ENCODE measurements at places on chromosomes 7 and 10.

DNA sequence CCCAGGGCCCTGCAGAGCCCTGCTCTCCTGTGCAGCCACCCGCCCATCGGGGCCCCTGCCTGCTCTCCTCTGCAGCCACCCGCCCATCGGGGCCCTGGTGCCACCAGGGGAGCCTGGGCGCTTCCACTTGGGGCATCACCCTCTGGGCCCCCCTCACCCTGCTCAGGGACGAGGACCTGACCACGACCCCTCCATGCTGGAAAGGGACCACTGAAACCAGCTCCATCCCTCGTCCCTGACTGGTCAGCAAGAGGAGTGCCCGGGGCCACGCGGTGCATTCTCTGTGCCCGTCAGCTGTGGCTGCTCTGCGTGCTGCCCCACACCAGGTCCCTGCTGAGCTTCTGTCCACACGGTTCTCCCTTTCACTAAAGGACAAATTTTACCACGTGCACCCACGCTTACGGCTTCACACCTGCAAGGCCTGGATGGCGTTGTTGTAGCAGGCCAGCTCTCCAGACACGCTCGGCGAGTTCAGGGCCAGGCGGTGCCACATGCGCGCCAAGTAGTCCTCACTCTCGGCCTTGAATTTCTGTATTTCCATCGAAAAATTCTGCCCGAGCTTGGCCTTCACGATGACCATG is 57.6 kb downstream of the CFAP46 start:
- no peak for DNase-seq

GRCh38 chr7:946256-946996 is 8.1 kb downstream of the ADAP1 start:
- no peak for DNase-seq

- peak; percentile 16 for DNase-seq
These were observed 92.4 kb downstream of the KIF20B start for GRCh38 chr10:89793649-89794254.

DNA sequence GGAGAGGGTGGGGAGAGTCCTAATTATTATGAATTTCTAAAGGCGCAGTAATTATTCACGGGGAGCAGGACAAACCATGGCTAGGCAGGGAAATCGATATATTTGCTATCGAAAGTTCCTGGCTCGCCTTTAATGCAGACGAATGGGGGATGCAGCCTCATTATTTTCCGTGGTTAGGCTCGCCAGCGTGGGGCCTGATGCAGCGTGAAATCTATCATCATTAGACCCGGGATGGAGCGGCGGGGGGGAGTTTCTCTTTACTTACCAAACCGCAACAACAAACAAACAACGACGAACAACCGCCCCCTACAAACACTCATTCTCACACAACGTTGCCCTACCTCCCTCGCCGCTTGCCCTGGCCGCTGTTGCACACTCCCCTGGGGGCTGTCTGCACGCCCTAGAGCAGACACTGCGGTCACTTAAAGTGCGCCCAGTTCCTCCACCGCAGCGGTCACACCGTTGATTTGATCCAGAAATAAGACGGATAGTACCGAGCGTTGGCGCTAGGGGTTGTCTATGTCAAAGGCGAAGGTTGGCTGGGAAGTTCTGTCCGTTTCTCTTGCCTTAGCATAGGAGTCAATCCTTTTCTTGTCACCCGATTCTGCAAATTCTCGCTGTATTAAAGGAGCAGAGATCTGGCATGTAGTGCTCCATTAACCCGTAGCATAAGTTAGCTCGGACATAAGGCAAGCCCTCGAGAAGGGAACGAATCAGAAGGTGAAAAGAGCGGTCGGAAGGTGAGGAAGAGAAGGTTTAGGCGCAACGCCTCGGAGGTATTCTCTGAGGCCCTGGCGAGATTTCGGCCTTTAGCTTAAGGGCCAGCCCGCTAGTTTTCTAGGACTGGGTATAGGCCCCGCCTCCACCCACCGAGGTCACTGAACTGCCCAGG is 10.4 kb downstream of the NXPH1 start:
- no peak for DNase-seq

DNA sequence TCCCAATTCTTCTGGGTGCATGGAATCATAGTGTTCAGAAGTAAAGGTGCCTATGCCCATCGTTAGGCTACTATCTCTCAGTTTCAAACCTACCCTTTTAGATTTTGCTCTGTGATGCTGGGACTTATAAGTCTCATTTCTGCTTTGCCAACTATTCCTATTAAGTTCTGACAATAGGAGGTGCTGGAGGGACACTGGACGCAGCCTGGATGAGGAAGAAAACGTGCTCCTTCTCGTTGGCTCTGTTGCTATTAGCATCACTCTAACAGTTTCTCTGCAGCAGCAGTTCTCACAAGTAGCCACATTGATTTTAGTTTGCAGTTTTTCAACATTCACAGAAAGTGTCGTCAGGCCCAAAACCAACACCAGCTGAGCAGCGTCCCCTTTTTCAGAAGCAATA is 72.4 kb downstream of the ABCC2 start:
- no peak for DNase-seq

DNA sequence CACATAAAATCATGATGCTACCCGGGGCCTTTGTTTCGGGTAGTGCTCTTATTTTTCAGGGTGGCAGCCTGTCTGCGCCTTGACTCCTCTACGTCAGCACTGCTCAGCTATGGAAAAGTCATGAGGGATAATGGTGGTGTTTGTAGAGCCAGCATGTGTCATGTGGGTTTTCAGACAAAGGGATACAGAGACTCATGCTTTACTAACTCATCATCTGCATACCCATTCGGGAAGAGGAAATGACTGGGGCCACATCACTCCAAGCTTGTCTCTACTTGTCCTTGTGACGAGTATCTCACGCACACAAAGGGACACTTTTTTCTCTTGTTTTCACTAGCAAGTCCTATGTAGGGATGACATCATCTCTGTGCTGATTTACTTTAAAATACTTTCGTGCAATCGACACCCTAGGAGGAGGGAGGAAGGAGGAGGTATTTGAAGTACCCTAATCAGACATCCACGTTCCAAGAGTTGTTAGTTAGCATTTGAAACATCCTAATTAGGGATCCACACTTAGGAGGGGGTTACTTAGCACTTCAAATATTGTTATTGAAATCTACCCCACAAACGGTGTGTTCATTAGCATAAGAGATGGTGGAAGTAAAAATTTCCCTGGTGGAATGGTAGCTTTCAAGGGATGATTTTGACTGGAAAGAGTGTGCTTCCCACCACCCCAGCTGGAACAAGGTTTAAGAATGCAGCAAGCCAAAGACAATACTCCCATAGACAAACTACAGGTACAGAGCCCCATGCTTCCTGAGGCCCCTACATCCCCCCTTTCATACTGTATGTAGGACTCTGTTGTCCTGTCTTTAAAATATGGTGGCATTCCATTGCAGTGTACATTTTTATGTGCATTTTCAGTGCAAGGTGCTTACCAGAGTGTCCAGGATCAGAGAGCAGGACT is 52.0 kb downstream of the THNSL1 start:
- DNase-seq = no peak

GRCh38 chr7:101106386-101106785 is 20.5 kb upstream of the SERPINE1 start:
- no peak for DNase-seq

DNA sequence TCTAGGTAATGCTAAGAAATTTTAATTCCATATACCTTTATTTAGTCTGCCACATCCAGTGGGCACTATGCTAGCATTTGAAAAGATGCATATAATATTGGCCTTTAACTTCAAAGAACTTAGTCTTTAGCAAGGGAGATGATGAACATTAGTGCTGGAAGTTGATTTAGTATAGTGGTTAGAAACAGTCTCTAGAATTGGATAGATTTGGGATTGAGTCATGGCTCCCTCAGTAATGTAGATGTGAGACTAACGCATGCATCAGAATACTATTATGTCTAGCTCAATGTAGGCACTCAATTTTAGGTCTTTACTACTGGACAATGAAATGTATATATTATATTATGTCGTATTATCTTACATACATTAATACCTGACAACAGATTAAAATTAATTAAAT is 5.8 kb downstream of the DKK1 start:
- DNase-seq = no peak

- DNase-seq = no peak
These were observed 108.2 kb upstream of the EGR2 start for GRCh38 chr10:62924344-62924748.

DNA sequence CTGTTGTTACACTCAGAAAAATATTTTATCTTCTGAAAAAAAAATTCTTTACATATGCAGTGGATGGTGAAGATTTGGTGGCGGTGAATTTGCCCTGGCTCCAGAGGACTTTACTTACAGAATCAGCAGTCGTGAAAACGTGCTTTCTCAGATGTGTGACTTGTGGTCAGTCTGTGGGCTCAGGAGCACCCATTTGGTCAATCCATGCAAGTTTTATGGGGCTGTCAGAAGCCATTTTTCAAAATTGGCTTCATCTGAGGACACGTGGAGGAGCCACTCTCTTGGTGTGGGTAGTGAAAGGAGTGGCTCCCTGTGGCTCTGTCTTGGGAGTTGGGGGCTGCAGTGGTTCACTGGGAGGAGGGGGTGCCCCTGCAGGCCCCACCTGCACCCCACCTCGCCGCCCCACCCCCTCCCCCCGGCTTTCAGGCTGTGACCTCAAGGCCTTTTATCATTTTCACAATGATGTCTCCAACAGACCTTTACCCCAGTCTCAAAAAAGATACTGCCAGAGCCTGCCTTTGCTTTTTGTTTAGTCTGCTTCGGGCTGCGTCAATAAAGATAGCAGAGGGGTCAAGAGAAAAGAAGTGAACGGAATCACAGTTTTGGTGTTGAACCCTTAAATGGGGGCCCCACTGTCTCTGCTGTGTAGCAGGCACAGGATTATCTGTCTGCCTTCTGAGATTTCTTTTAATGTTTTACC is 137.4 kb downstream of the MGMT start:
- no peak for DNase-seq

GRCh38 chr7:95718577-95719410 is 53.6 kb upstream of the DYNC1I1 start:
- no peak for DNase-seq

GRCh38 chr7:12833829-12834228 is 146.4 kb downstream of the ARL4A start:
- no peak for DNase-seq

DNA sequence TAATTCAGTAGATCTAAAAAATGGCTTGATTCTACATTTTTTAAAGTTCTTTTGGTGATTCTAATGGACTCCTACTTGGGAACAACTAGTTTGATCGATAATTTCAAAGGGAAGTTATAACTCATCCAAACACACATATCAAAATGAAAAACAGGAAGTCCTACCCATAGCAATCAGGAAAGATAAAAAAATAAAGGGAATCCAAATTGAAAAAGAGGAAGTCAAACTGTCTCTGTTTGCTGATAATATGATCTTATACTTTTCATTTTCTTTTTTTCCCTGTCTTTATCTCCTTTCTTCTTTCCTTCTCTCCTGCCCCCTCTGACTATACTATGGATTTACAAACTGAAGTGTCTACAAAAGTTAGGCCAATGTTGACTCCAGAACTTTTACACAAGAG is 118.8 kb downstream of the IQUB start:
- DNase-seq = no peak

GRCh38 chr10:28663576-28664368 is 13.5 kb upstream of the BAMBI start:
- peak; percentile 49 for DNase-seq

DNA sequence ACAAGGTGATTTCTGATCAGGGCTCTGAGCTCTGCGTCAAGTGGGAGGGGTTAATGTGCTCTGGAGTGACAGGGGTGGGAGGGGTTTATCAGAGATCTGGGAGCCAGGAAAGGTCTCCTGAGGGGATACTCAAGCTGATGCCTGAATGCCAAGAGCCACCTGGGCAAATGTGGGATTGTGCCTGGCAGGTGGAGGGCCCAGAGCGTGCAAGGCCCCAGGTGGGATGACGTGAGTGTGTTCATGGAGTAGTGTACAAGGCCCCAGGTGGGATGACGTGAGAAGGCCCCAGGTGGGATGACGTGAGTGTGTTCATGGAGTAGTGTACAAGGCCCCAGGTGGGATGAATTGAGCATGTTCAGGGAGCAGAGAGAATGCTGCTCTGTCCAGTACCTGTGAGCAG is 610.3 kb downstream of the PTPRN2 start:
- no peak for DNase-seq

DNA sequence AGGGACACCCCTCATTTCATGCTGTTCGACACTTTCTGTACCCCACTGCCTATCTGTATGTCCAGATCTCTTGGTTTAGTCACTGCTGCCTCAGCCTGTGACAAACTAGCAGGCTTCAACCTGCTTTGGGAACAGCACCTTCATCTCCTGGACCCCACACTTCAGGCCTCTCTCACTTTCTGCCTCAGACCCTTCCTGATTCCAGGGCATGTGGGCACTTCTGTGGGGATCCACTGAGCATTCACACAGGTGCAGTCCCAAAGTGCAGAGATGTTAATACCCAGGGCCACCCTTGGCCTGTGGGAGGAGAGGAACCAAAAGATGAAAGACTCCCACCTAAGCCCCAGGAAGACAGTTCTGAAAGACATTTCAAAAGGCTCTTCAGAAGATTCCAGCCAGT is 29.4 kb upstream of the C10orf71 start:
- no peak for DNase-seq

- no peak for DNase-seq
These were observed 25.8 kb downstream of the UBE2D4 start for GRCh38 chr7:43952028-43952427.

DNA sequence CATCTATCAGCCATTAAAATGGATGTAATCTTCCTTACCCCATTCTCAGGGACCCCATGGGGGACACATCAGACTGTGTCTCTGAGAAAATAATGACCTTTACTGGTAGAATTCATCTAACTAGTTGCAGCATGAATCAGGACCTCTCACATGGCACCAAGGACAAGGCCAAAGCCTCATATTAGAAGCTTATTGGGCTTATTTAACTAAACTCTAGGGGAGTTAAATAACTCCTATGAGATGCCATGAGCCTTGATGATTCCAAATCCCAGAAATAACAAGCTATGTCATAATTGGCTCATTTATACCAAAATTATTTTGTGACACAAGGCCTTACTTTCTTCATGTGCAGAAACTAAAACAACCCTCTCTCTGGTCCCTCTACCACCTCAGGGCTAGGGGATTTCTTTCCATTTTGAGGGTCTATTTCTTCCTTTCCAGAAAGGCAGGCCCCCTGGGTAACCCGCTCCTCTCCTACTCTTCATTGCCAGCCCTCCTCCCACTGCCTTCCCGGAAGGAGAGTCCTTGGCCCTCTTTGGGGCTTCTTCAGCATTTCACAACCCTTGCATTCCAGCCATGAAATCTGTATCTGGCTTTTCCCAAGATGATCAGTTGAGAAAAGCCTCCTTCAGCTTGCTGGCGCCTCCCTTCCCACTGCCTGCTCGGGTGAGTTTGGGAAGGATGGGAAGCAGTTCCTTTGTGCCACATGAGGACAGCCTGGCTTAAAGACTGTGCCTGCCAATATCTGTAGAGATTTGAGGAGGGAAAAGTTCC is 41.8 kb upstream of the TRIM8 start:
- no peak for DNase-seq

DNA sequence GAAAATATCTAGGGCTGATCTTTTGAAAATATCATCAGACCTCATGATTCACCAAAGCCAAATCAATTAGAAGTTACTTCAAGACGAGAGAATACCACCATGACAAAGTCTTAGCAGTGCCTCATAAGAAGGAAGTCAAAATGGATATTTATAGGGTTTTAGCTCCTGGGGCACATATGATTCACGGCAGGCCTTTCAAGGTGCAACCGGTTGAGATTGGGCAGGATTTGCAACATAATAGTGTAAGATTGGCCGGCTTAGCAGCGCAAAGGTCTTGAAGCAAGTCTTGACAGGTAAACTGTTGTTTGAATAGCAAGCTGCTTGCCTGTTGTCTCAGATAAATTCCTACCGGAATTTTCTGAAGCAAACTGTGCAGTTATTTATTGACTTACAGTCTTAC is 17.5 kb downstream of the ADRB1 start:
- no peak for DNase-seq
